NCI-H345 (cell line): ENCODE measurements at places on chromosomes 7 and 10.

DNA sequence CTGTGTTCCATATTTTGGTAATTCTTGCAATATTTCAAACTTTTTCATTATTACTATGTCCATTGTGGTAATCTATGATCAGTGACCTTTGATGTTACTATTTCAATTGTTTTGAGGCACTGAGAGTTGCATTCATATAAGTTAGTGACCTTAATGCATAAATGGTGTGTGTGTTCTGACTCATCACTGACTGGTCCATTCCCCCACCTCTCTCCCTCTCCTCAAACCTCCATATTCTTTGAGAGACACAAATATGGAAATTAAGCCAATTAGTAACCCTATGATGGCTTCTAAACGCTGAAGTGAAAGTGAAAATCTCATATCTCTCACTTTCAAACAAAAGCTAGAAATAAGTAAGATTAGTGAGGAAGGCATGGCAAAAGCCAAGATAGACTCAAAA is 739.6 kb downstream of the CCSER2 start:
- DNase-seq, result no peak

DNA sequence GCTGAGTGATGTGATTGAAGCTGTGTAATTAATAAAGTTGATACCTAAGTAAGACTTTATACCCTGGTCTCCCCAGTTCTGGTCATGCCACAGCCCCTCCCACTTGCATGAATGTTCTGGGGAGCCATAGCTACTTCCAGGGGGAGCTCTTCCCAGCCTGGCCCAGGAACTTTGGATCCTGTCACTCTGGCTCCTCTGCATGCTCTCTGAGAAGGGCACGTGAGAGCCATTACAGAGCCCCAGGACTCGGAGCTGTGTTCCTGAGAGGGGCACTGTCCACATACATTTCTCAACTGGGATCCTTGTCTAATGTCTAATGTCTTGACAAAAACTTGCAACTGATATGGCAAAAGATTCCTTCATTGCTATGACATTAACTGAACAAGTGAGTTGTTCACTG is 173.9 kb upstream of the NPY start:
- DNase-seq, result no peak

DNA sequence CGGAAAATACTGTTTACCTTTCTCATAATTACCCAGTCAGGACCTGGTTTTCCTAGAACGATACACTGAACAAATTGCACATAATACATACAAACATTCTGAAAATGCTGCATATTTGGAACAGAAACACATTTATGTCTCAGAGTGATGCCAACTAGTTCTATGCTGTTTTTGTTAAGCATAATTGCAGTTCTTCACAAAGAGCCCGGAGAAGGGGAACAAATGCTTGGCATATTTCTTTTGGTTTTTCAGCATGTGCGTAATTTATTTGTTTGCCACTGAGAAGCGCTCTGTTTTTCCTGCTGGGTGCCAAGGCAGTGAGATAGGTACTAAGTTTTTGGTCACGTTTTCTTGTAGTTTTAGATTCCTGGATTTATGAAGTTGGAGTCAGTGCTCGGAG is 181.0 kb upstream of the MDFIC start:
- no peak for DNase-seq

GRCh38 chr10:36880898-36881297 is 244.5 kb upstream of the ANKRD30A start:
- DNase-seq, result no peak

DNA sequence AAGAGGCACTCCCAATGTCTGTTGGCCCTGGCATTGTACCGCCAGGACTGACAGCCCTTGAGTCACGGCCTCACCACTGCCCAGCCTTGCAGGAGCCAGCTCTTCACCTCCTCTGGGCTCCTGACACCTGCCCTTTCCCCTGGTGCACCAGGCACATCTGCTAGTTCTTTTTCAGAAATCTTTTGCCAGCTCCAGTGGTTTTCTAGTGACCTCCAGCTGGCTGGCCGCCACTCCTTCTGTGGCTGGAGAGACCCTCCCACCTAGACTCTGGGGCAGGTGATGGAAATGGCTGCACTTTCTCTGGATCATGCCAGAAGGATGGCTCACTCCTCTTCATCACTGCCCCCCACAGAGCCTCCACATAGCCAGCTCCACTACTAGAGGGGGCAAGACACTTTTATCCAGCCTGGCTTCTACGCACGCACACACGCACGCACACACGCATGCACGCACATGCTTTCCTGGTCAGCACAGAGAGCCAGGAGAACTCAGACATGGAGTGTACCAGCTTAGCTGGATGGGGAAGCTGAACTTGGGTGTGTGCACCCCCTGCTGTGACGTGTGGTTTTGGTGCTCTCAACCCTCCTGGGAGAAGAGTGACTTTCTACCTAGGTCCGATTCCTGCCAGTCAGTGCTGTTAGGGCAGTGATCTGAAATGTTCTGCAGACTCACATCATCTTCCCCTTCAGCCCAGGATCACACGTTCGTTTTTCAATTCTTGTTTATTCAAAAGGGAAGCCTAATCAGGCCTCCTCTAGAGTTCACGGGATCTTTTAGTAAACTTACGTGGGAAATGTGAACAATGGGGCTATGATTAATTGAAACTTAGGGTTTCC is 222.0 kb downstream of the PRPF18 start:
- DNase-seq, result peak; percentile 25

DNA sequence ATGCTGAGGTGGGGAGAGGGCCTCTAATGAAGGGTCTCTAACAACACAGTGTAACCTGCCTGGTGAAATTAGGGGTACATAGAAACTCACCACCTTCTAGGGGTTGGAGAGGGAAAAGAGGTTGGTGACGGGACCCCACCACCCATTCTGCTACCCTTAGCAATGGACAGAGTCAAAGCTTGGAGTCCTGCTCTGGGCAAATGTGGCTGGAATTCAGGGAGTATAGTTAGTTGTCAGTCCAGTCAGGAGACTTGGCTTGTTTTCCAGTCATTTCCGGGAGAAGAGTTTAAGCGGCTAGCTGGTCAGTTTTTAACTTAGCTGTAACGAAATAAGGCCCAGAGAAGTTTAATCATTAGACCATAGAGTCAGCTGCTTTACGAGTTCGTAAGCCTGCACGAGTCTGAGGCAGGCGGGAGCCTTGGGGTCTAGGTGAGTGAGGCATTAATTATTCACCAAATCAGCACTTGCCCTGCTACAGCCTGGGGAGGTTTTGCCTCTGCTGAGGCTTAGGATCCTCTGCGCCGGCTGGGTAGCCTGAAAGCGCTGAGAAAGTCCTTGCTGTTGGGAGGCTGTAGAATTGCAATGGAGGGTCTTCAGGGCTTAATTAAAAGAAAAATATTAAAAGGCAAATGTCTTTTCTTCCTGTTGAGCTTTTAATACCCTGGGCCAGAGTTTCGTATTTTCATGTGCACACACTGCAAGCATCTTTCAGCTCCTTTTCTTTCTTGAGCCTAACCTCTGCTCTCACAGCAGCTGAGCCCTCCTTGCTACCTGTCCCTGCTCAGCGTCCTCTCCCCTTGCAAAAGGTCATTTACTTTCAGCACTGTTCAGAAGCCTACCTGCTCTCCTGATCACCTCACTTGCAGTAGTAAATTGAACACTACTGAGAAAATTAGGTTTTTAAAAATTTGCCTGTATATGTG is 1.5 kb upstream of the LAMB1 start:
- DNase-seq, result no peak

GRCh38 chr10:72109636-72110157 is 21.3 kb upstream of the SPOCK2 start:
- no peak for DNase-seq

DNA sequence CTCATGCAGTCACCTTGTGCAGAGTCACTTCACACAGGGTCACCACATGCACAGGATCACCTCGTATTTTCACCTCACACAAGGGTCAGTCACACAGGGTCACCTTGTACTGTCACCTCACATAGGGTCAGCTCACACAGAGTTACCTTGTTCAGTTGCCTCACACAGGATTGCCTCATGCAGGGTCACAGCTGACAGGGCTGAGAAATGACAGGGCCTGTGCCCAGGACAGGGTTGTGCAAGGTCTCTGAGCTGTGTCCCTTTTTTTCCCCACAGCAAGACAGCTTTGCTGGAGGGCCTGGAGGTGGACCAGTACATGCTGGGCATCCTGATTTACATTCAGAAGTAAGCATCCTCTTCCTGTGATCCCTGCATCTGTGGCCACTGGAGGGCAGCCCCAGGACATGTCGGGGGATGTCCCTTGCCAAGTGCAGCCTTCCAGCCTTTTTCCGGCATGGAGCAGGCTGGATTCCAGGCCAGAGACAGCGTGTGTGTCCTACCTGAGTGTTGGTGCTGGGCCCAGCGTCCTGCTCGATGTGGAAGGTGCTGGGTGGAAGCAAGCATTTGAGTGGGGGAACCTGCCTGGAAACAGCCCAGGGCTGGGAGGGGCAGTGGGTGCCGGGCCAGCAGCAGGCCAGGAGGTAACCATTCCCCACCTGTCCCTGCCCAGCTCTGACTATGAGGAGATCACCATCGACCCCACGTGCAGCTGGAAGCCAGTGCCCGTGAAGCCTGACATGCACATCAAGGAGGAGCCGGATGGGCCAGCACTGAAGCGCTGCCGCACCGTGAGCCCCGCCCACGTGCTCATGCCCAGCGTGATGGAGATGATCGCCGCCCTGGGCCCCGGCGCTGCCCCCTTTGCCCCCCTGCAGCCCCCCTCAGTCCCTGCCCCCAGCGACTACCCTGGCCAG is 16.3 kb downstream of the ZMIZ2 start:
- DNase-seq, result no peak

GRCh38 chr7:19362099-19362498 is 216.9 kb upstream of the FERD3L start:
- no peak for DNase-seq
